ENCODE measurements at places on chromosomes 13 and 19. TPM values are rescaled to one million over a fixed set of nuclear protein-coding genes. Genes with fewer than 3 reads are reported as not detected.

DNA sequence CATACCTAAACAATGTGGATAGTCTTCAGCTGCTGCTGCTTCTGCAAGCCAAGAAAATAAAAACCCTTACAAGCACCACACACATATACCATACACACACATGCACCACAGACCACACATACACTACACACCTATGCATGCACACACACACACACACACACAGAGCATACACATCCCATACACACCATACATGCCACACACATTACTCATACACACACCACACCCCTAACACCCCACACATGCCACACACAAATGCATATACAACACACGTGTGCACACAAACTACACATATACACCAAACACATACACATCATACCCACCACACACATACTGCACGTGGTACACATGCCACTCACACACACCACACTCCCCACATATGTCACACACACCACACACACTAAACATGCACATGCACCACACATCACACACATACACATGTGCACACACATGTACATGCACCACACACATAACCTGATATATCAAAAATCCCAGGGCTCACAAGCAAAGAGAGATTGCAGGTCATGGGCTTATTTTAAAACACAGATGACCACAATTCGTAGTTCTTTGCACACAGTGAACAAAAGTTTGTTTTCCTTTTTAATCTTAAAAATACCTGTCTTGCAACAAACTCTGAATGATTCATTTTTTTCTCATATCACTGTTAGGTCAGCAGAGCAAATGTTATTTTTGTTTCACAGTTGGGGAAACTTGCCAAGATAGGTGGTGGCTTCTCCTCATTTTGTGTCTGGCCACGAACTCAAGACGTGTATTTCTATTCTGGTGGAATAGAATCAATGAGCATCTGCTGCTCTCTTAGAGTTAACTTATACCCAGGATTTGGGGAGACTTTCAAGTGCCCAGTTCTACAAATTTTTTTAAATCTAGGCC lies 456.6 kb downstream of the FGF9 start:
- DNase-seq: peak; percentile 82

GRCh38 chr13:105031306-105031705 lies 1504.2 kb downstream of the EFNB2 start:
- DNase-seq: no peak

DNA sequence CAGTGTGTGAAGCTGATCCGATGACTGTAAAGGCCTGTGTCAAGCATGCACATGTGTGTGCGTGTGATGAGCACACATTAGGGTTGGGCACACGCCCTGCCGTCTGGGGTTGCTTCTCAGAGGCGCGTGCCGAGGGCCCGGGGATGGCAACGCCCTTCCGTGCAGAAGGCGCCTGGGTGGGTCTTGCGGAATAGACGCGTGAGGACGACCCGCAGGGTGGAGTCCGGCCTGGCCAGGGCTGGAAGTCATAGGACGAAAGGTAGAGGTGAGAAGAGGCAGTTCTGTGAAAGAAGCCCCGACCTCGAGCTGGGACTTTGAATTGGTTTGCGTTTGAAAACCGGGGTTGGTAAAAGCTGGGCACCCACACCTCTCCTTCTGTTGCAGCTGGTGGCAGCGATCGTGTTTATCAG lies 35.7 kb downstream of the TMEM255B start:
- no peak for DNase-seq

DNA sequence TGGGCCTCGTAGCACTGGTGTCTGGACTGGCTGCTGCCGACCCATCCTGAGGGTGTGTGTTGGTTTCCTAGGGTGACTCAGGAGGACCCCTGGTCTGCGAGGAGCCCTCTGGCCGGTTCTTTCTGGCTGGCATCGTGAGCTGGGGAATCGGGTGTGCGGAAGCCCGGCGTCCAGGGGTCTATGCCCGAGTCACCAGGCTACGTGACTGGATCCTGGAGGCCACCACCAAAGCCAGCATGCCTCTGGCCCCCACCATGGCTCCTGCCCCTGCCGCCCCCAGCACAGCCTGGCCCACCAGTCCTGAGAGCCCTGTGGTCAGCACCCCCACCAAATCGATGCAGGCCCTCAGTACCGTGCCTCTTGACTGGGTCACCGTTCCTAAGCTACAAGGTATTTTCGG lies 13.8 kb downstream of the TIMM13 start:
- no peak for DNase-seq

VAV1 gene
- total RNA-seq: 8.0 TPM

RINL gene
- 10.4 TPM for total RNA-seq

PNMA8A gene
- 5.3 TPM for total RNA-seq
